GM12878 (cell line): ENCODE measurements at places on chromosomes 12 and 14. TPM values are rescaled to one million over a fixed set of nuclear protein-coding genes. Genes with fewer than 3 reads are reported as not detected.

- no peak for DNase-seq
Observed at GRCh38 chr12:112916270-112916669, 9.5 kb downstream of the OAS1 start.

GRCh38 chr12:58850826-58851225, 69.5 kb downstream of the LRIG3 start:
- DNase-seq = no peak

- DNase-seq = no peak
Observed at GRCh38 chr14:21168055-21168454, 12.2 kb upstream of the OR5AU1 start.

- no peak for DNase-seq
Observed at GRCh38 chr12:85580562-85581168, 255.5 kb downstream of the RASSF9 start.

- peak; percentile 27 for DNase-seq
Observed at GRCh38 chr12:57213058-57213715, 3.4 kb upstream of the NXPH4 start.

DNA sequence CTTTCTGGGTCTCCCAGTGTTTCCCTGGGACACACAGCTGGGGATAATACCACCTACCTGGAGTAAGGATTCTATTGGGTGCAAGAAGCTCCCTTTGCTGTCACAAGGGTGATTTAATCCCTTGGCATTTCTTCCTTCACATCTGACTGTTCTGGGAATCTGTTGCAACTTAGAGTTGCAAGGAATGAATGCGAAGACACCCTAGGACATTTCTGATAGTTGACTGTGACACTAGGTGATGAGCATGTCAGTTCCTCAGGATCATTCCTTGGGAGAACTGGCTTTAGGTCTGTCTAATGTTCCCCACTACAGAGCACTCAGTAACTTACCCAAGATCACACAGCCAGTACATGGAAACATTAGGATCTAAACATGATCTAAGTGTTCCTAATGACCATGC, 593.6 kb downstream of the NRXN3 start:
- no peak for DNase-seq

- DNase-seq = no peak
Observed at GRCh38 chr12:22340143-22340542, 5.6 kb upstream of the ST8SIA1 start.

GRCh38 chr14:44910821-44911220, 50.9 kb downstream of the KLHL28 start:
- no peak for DNase-seq

- no peak for DNase-seq
Observed at GRCh38 chr14:101066826-101067510, 163.4 kb upstream of the RTL1 start.

DNA sequence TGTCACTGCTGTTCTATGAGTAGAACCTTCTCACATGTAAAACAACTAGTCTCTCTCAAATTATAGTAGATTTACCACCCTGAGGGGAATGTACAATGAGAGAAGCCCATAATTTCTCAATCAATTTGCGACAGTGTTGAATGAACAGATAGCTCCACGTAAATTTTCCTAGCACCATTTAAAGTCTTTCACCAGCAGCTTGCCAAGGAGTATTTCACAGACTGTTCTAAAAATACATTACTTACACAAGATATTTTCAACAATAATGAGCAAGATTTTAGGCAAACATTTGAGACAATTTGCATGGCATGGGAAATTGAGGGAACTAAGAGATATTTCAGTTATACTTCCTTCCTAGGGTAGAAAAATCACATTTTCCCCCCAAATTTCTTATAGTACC, 151.6 kb downstream of the KICS2 start:
- no peak for DNase-seq

DNA sequence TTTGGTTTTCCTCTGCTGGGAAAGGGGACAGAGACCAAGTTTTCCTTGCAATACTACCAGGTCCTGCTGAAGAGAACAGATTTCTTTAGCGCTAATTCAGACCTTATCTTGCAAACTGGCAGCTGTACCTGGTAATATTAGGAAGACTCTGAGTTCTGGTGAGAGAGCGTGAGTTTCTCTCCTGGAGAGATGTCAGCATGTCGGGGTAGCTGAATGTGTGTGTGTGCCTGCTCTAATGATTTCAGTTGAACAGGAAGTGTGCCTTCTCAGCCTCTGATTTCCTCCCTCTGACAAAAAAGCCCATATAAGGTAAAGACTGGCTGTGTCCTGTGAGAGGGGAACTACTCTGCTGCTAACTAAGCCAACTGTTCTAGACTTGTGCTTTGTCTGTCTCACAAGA, 10.3 kb upstream of the ERP27 start:
- DNase-seq = peak; percentile 90

The PLCZ1 gene
- not detected in 2 replicates for total RNA-seq

The HOXC4 gene
- total RNA-seq = 11.1 and 11.4 TPM in 2 replicates

The LMNTD1 gene
- not detected in 2 replicates for total RNA-seq

The DTX3 gene
- 9.6 and 10.5 TPM in 2 replicates for total RNA-seq

The SLC7A7 gene
- 44.7 and 50.8 TPM in 2 replicates for total RNA-seq

The COX8C gene
- total RNA-seq = not detected in 2 replicates

The RD3L gene
- not detected in 2 replicates for total RNA-seq

The TRHDE gene
- total RNA-seq = not detected in 2 replicates
